Stimulated activated CD8-positive, alpha-beta memory T cell treated with anti-CD3 and anti-CD28 coated beads, Interleukin-15, amount 100 ng/mL, for 4 hours (primary cell): ENCODE measurements at places on chromosomes 1 and 21.

DNA sequence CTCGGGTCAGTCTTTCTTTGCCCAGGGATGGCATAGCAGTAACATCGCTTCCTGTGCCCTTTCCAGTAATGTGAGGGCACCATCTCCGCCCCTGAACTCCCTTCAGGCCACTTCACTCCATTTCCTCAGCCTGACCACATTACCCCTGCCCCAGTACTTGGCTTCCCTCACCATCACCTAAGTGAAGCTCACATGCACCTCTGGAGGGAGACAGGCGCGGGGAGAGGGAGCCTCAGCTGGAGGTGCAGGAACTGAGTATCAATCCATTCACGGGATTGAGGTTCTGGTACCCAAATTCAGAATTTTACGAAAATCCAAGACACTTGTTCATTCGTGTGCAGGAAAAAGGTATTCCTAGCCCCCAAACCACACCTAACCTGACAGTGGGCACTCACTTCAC, 540.4 kb downstream of the KIF26B start:
- no peak for DNase-seq

DNA sequence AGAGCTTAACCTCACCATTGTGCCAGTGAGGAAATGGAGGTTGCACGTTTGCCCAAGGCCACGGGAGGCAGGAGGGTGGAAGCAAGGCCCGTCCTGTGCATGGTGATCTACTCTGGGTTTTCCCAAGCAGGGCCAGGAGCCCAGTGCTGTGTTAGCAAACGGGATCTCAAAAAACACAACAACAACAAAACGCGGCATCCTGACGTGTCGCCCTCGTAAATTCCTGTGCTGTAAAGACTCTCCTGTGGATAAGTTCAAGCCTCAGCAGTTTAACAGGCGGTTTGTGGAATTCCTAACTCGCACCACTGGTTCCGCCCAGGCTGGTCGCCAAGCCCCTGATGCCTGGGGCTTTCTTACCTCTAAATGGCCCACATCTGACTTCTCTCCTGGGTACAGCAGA, 39.1 kb downstream of the TFF3 start:
- no peak for DNase-seq

GRCh38 chr1:81760477-81761097, 40.1 kb upstream of the ADGRL2 start:
- no peak for DNase-seq

DNA sequence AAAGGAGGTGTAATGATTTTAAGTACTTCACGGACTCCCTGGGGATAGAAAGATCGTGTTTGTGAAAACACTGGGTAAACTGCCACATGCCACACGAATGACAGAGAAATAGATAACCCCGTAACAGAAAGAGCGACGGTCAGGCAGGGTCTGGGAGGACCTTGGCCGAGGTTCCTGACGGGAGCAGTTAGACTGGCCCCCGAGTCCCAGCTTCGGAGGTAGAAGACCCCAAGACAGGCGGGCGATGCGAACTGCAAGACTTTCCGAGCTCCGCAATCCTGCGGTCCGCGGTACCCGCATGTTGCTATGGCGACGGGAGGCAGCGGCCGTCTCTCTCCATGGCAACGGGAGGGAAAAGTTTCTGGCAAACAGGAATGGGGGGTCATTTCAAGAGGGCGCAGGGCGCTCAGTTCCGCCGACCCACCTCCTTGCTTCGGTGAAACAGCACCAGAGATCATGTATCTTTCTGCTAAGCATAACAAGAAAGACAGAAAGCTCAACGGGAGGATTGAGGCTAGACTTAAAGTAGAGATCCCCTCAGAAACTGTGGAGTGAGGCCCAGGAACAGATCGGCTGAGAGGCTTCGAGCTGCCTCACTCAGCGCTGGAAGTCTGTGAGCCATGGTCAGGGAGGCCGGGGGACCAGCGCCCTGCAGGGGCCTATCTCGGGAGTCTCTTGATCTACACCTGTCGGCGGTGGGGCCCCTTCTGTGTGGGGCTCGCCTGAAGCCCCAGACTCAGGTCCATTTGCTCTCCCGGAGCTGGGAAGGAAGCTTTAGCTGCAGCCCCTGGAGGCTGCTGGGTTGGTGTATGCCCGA, 685 bp upstream of the SYT6 start:
- DNase-seq = no peak

GRCh38 chr1:43293896-43294760, 6.7 kb upstream of the TIE1 start:
- no peak for DNase-seq

DNA sequence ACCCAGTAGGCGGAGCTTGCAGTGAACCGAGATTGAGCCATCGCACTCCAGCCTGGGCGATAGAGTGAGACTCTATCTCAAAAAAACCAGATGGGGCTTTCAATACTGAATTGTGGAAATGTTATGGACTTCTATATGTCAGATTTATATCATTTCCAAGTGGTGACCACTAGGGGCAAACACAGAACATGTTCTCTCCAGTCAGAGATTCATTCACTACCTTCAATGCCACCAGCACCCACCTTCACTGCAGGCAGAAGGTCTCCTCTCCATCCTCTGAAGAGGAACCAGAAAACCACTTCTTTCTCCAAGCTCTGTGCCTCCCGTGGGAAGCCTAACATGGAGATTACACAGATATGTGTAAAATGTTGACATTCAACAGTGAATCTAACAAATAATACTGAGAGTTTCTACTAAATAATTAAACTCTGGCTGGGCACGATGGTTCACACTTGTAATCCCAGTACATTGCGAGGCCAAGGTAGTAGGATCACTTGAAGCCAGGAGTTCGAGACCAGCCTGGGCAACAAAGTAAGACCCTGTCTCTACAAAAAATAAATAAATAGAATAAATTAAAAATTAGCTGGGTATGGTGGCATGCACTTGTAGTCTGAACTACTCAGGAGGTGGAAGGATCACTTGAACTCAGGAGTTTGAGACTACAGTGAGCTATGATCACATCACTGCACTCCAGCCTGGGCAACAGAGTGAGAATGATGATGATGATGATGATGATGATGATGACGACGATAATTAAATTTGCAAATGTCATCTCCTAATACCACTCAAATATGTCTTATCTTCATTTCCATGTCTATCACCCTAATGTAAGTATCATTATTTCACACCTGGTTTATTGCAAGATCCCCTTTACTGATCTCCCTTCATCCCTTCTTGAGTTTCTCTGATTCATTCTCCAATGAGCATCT, 151.1 kb downstream of the ZNF281 start:
- DNase-seq = no peak

DNA sequence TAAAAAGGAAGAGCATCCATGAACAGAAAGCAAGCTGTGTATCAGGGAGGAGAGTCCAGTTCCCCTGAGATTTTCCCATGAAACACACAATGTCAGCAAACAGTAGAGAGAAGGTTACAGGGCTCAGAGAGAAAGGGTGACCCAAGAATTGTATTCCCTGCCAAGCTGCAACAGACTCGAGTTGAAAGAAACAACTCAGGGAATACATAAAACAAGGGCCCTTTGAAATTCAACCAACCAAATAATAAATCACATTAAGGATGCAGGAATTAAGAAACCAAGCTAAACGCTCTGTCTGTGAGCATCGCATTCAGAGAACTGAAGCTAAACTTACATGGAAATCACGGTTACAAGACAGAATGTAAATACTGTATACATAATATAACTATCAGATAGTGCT, 20.2 kb downstream of the S100A16 start:
- DNase-seq = no peak

GRCh38 chr1:191912517-191912916, 245.7 kb upstream of the RGS18 start:
- no peak for DNase-seq

GRCh38 chr21:31612894-31613785, 46.4 kb upstream of the SOD1 start:
- no peak for DNase-seq

GRCh38 chr1:244111027-244111426, 59.9 kb downstream of the ZBTB18 start:
- no peak for DNase-seq

DNA sequence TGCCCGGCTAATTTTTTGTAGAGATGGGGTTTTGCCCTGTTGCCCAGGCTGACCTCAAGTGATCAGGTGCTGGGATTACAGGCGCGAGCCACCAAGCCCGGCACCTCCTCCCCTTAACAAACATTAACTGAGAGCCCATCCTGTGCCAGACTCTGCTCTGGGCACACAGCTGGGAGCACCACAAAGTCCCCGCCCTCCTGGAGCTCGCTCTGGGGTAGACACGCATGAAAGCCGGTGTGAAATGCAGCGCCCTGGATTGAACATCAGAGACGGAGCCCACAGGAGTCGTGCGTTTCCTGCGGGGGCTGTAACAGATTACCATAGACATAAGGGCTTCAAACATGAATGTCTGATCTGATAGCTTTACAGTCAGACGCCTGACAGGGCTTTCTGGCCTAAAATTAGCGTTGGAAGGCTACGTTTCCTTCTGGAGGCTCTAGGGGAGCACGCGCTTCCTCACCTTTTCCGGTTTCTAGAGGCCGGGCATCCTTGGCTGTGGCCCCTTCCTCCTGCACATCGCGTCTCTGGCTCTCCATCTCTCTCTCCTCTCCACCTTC, 14.3 kb downstream of the SLC27A3 start:
- no peak for DNase-seq

GRCh38 chr1:229147072-229147471, 123.8 kb upstream of the RAB4A start:
- no peak for DNase-seq

DNA sequence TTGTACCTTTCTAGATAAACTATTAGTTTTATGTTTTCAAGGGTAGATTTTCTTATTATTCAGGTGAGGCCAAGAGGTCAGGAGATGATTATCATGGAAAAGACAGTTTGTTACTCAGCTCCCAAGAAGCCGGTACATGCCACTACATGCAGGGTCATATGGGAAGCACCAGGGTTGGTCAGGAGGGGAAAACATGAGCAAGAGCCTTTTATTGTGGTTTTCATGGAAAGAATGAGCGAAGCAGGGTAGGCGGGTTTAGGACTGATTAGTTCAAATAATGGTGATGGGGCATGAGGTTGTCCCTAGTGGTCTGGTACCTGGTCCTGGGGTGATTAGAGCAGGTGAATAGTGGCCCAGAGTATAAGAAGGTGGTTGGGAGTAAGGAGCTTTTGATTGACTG, 189.9 kb downstream of the APP start:
- DNase-seq = no peak

DNA sequence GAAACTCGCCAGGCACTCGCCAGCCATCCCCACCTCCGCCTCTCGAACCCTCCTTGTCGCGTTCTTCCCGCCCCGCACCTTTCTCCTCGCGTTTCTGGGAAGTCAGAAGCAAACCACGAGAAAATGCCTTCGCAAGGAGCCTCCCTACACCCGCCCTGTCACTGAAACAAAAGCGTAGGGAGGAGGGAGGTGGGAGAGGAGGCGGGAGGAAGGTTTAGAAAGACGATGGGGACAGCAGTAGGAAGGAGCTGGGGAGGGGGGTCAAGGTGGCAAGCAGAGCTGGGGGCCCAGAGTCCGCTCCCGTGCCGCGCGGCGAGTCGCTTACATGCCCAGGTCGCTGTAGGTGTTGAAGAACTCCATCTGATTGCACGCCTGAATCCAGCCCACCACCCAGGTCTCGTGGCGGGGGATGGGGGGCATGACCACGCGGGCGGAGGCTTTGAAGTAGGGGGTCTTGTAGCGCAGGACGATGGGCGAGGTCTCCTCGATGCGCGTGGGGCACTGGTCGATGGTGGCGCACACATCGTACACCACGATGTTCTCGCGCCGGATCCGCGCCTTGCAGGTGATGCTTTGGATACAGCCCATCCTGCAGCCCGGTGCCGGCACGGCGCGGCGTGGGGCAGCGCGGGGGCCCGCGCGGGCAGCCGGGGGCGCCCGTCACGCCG, 1.0 kb downstream of the FAM78B start:
- DNase-seq = no peak
